ENCODE measurements at places on chromosomes 12 and 14.
A peak's percentile ranks its signal among the peaks of the same experiment; 100 is the strongest.

- no peak for DNase-seq
Measured at GRCh38 chr12:2986876-2987275, 27.7 kb downstream of the TEAD4 start.

DNA sequence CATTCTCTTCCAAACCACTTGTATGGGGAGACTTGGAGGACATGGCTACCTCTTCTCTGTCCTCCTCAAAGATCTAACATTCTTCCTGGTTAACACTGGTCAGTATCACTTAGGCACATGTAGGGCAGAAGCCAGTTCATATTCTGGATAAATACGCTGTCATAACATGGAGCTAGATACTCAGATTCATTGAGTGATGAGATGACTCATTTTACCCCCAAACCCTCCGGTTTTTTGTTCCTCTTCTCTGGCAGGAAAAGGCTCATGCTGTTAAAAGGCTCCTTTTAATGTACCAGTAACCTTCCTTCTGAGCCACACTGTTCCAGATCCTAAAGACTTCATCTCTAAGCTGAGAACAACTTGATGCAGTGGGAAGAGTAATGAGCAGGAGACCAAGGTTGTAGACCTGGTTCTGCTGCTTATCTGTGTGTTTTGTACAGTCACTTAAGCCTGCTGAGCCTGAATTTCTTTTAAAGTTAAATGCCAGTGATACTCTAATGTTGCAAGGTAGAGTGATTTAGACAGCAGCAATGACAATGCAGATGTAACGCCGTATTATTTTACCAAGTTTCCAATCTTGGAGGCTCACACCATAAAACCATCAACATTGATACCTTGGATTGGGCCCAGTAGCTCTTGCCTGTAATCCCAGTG lies 57.3 kb upstream of the ELK3 start:
- no peak for DNase-seq

DNA sequence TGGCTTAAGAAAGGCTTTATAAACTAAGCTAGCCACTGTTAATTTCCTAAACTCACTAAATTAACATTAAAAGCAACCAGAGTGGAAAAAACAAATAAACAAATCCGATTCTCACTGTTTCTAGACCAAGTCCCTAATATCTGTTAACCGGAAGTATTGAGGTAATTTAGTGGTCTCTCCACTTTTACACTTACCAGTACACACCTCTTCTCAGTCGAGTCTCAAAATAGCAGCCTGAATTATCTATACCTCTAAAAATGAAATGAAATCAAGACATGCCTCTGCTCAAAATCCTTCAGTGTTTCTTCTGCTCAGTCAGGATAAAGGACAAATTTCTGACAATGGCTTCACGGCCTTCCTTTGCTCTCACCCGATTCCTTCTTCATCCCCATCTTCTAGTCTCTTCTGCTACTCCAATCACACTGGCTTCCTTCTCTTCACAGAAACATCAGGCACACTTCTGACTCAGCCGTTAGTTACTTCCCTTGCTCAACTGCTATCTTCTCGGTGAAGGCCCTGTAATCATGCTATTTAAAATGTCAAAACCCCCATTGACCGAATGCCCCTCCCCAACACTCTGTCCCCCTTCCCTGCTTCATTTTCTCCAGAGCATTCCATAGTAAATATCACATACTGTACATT lies 161.3 kb downstream of the KITLG start:
- no peak for DNase-seq

DNA sequence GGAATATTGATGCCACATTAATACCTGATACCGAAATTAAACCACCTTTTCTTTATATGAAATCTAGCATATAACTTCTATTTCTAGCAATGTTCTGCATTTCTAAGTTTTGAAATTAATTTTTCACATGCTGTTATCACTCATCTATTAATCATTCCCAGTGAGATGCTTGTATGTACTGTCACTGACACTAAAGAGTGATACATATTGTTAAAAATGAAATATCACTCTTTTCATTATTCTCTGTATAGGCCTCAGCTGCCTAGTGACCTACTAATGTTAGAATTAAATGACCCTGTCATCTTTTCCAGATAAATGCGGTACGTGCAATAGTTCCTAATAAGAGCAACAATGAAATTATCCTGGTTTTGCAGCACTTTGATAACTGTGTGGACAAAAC lies 49.7 kb upstream of the KCNH3 start:
- no peak for DNase-seq

GRCh38 chr14:51139121-51139681 lies 44.3 kb upstream of the TRIM9 start:
- DNase-seq, result peak; percentile 39

DNA sequence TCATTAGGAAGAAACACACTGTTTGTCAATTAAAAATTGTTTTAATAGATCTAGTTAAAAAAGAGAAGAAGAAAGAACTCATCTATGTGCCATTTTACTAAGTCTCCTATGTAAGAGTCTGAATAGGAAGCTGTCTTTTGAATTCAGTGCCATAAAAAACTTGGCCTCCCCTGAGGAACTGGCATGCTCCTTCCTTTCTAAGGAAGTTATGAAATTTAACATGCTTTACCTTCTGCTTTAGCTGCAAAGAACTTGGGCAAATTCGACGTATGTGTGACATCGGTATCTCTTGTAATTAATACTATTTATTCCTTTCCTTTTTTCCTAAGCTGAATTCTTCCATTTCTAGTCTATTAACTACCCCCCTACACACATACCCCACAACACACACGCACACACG lies 12.5 kb downstream of the TM7SF3 start:
- DNase-seq, result no peak

DNA sequence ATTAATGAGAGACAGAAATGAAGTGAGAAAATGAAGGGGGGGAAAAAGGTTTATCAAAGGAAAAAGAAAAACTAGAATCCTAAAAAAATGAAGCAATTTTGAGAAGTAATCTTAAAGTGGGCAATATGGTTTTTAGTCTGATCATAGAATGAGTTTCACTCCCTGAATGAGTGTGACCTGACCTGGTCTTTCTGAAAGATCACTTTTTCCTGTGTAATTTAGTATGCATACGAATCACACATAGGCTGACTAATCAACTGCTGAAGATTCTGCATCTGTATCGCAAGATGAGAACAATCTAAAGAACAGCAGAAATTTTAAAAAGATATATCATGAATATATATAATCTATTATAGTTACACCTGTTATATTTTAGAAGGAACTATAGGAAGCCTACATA lies 11.3 kb downstream of the GNPTAB start:
- DNase-seq, result no peak

DNA sequence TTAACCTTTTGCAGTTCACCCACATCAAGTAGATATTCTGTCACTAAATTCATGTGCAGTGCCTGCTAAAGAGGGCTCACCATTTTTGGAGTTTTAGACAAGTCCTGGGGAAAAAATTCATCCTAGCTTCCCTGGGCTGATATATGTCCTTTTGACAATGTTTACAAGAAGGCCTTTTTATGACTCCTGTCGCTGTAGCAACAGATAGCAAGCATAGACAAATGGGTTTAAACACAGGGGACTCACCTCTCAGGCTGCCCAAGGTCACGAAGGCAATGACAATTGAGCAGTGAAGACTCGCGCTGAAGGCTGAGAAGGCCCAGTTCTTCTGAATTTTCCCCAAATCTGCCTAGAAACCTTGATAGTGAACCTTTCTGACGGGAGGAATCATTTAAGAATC lies 150.7 kb upstream of the CPM start:
- DNase-seq, result peak; percentile 49

- no peak for DNase-seq
Measured at GRCh38 chr12:107914460-107914977, 140.0 kb downstream of the ASCL4 start.
